ENCODE measurements at places on chromosomes 11 and 22. TPM values are rescaled to one million over a fixed set of nuclear protein-coding genes. Genes with fewer than 3 reads are reported as not detected.

The CST6 gene
- total RNA-seq, result 0.65 TPM

The MMP8 gene
- total RNA-seq, result not detected

The YIF1A gene
- 52.5 TPM for total RNA-seq

The DRICH1 gene
- 0.38 TPM for total RNA-seq

The P4HA3 gene
- total RNA-seq, result not detected

The C11orf91 gene
- not detected for total RNA-seq

The GRM5 gene
- total RNA-seq, result not detected

The KCNK7 gene
- total RNA-seq, result 1.0 TPM

The GVQW3 gene
- 3.7 TPM for total RNA-seq

The MPPED2 gene
- total RNA-seq, result not detected

The APOA1 gene
- total RNA-seq, result not detected

The C11orf52 gene
- total RNA-seq, result not detected

The WNT11 gene
- not detected for total RNA-seq

The OR51S1 gene
- not detected for total RNA-seq

The APOBEC3A gene
- not detected for total RNA-seq

The PRR5L gene
- 30.2 TPM for total RNA-seq

The DLG2 gene
- 1.7 TPM for total RNA-seq

The KRTAP5-10 gene
- 0.20 TPM for total RNA-seq

The SLC5A1 gene
- total RNA-seq, result not detected

The LIF gene
- 94.6 TPM for total RNA-seq

The MMP12 gene
- not detected for total RNA-seq

The ARHGAP8 gene
- 0.78 TPM for total RNA-seq

The GNG3 gene
- not detected for total RNA-seq

The EPS8L2 gene
- total RNA-seq, result 19.4 TPM

The CECR2 gene
- 0.05 TPM for total RNA-seq
